ENCODE measurements at places on chromosomes 1 and 21.

DNA sequence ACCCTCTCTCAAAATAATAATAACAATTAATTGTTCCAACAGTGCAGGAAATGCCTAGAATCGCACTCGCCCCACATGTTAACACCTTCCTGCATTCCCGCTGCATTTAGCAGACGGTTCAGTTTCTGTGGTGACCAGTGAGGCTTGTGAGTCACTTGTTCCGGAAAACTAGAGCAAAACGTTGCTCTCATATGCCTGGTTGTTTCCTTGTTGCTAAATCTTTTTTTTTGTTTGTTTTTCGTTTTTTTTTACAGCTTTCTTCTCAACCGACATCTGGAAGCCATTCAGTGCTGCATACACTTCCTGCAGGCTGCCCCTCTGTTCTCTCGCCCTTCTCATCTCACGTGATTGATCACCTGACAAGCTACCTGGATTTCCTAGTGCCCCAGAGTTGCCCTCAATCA lies 56.9 kb upstream of the TMPRSS2 start:
- no peak for DNase-seq

- no peak for DNase-seq
Measured at GRCh38 chr1:54479251-54479650, 68.8 kb upstream of the ACOT11 start.

DNA sequence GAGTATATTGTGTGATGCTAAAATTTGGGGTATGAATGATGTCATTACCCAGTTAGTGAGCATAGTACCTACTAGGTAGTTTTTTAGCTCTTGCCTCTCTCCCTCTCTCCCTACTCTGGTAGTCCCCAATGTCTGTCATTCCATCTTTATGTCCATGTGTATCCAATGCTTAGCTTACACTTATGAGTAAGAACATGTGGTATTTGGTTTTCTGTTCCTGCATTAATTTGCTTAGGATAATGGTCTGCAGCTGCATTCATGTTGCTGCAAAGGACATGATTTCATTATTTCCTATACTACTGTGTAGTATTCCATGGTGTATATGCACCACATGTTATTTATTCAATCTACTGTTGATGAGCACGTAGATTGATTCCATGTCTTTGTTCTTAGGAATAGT lies 54.4 kb upstream of the NEGR1 start:
- DNase-seq: no peak

- DNase-seq: no peak
Measured at GRCh38 chr1:224563666-224564065, 52.5 kb upstream of the CNIH3 start.

GRCh38 chr1:23651069-23651808 lies 40.4 kb upstream of the RPL11 start:
- DNase-seq: no peak

- DNase-seq: peak; percentile 10
Measured at GRCh38 chr1:187300081-187300480, 471.3 kb downstream of the PLA2G4A start.

- DNase-seq: peak; percentile 68
Measured at GRCh38 chr1:235513495-235514366, 9.5 kb upstream of the B3GALNT2 start.

DNA sequence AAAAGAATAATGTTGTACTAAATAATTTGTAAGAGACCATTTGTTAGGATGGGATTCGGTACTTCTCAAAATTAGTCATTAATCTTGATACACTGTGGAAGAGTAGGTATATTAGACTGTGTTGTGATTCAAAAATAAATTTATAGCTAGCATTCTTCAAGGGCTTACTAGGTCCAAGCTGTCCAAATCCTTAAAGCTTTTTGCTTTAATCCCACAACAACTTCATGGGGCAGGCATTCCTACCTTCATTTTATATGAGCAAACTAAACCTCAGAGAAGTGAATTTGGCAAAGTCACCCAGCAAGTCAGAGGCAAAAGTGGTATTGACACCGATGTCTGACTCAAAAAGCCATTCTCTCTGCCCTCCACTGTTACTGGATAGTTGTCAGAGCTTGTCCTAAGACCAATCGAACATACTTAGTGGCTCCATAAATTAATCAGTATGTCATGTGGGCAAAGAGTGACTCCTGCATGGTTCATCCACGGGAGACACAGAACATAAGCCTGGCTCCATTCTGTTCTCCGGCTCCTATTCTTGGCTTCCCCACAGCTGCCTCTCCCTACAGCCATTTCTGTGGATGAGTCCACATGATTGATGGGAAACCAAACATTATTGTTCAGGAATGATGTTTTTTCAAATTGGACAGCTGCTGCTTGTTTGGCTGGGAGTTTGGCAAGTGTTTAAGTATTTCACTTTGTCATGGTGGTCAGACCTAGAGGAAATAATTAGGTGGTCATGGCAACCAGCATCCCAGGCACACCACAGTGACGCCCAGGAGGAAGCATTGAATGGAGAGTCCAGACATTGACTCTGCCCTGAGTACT lies 133.4 kb upstream of the FGGY start:
- no peak for DNase-seq

DNA sequence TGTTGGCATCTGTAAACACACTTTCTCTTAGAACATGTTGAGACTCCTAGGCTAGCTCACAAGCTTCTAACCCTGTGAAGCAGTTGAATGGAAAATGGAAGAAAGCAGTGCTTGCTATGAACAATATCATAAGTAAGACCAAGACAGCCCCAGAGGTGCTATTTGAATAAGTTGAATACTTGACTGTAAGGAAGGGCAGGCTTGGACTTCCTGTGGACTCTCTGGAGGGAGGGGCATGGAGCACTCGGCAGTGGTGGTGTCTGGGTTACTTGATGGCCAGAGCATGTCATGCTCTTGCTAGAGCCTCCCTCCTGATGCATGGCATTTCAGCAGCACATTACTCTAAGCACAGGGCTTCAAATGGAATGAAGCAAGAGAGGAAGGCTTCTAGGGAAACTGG lies 60.0 kb downstream of the MRPS6 start:
- no peak for DNase-seq

DNA sequence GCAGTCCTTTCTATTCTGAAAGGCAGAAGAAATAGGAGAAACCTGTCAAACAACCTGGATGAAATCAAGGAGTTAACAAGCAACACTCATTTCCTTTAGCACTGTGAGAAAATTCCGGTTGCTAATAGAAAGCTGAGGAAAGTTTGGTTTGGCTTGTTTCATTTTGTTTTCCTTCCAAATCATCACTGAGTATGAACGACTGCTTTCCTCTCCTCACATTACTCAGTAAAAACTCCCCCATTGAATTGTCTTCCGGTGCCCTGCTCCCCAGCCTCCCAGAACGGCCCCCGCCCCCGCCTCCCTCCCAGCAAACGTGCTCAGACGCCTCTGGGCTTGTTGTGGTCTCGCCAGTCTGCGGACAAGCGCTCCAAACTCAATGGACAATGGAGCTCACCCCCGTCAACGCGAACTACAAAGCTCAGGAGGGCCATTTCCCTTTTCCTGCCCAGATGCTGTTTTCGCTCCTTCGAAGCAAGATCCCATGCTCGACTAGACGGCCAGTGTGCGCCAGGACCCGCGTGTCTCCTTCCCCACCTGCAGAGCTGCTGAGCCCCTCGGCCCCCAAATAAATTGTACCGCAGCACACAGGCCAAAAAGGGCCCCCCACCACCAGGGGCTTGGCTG lies 747 bp downstream of the STX6 start:
- DNase-seq: peak; percentile 63
